Hematopoietic multipotent progenitor cell treated with erythropoietin and hydrocortisone succinate and interleukin-3 and kit ligand, for 15 days (in vitro differentiated cells): ENCODE measurements at places on chromosomes 2 and 18.

- no peak for DNase-seq
Measured at GRCh38 chr2:191150600-191151330, at the start of gene STAT4. Gene STAT4, minus strand, starts transcription at chr2:191150994. Its CDS starts 2,791 bp downstream, at chr2:191148203.

DNA sequence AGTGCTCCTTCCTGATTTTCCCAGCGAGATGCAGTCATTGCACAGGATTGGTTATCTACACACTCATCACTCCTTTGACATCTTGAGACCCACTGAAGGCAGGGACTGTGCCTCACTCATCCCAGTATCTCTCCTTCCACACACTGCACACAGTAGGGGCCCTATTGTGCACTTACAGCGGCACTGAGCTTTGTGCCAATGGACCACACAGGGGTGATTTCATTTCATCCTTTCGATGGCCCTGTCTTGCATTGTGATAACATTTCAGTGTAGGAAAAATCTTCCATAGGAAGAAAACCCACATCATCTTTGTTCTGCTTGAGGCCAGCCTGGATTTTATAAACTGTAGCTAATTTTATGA lies 11.0 kb upstream of the LRRFIP1 start:
- DNase-seq, result no peak

GRCh38 chr2:16330571-16330970 lies 335.1 kb downstream of the CYRIA start:
- DNase-seq, result no peak

DNA sequence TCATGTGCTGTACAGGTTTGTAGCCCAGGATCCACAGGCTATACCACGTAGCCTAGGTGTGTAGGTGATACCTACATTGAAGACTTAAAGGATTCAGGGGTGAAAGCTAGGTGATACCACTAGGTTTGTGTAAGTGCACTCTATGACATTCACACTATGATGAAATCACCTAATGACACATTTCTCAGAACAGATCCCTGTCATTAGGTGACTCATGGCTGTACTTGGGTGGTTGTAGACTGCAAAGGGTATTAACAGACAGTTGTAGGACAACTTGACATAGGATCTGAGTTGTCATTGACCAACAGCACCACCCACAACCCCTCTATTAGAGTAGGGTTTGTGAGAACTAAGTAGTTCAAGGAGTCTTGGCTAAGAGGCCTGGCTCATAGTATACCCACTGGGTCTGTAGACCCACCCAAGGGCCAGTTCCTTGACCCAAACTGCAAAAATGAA lies 27.7 kb upstream of the SMCHD1 start:
- DNase-seq, result no peak

DNA sequence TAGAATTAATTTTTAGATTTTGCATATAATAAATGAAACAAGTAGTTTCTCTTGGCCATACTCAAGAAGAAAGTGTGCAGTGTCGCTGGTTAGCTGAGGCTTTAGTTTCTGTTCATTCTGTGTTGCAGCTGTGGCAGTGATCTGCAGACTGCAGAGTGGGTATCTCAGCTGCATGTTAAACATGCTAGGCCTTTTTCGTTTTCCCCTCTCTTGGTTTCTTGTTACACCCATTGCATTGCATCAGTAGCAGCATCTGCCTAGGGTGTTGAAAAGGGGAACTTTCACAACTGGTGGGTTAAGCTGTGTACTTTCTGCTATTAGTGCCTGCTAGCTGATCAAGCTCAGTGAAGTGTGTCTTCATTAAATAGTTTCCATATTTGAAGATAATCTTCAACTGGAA lies 51.3 kb downstream of the ACSL3 start:
- DNase-seq, result no peak

DNA sequence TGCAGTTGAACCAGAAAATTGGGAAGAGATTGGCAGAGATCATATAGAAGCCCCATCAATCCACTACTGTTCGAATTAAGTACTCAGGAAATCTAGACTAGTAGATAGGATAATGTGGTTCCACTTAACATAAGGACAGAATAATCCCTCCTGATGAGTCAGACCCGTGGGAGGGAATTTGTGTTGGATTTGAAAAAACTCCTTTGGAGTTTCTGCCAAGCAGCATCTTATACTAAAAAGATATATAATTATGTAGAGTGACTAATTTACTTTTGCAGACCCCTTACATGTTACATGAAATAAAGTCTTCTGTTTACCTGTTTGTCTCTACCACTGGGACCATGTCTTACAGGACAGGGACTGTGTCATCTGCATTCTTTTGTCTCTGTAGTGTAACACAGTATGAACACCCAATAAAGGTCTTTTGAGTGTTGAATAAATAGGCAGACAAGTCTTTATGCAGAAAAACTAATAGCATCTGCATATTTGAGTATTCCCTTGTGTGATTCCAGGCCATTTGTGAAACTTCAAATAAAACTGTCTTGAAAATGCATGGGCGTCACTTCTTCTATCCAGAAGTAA lies 122.6 kb upstream of the DNAJC10 start:
- no peak for DNase-seq
